ENCODE measurements at places on chromosomes 2 and 18. TPM values are rescaled to one million over a fixed set of nuclear protein-coding genes. Genes with fewer than 3 reads are reported as not detected.

DNA sequence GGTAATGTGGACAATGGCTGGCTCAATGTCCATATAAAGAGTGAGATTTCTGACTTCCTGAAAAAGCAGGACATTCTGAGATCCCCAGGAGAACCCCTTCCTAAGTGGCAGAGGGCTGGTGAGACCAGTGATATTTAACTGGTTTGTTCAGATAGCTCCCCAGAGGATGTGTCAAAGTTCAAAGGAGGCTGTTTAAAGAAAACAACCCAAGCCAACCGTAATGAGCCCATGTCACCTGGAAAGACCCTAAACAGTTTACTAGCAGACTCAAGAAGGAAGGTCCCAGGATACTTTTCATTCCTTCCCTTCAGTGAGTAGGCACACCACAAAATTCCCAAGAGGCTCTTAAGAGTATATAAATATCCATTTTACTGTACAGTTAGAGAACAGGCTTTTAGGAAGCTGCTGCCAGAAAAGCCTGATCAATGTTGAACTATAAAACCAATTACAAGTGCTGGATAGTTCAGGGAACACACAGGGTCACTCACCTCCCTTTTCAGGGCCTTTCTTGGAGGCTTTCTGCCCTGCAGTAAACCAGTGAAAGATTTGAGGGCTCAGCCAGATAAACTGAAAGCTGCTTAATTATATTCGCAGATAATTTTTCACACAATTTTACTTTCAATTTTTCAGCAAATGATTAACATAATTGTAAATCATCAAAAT lies 293.5 kb downstream of the ASXL3 start:
- no peak for DNase-seq

GRCh38 chr18:22020867-22021370 lies 148.5 kb upstream of the GATA6 start:
- DNase-seq: no peak

C2orf72 gene
- 27.9 TPM for total RNA-seq

DNA sequence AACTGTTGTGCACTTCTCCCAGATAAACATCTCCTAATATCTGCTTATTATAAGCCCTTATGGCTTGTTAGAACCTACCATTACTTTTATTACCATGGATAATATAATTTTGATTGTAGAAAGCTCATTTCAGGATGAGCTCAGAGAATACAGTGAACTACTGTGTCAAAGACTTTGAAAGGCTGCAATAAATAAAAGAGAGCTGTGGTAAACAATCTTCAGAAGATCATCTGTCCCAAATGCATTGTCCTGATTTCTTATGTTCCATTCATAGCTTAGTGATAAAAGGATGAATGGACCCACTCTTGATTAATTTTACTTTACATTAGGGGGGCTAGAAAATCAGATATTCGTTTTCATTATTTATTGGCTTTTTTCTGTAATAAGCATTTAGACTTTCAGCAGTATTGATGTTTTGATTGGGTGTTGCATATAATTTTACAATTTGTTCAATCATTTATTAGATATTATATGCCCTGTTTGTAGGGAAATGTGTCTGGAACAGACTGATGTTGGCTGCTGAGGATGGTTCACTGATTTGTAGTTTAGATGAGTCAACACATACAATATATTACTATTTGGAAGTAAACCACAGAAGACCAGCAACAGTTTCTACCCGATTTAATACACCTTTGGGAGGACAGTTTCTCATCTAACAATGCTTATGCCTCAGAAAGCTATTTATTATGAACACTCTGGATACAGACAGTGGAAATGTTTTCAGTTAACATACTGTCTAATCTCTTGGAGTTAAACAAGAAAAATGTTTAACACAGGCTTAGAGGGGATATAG lies 147.2 kb downstream of the TMEFF2 start:
- no peak for DNase-seq

DNA sequence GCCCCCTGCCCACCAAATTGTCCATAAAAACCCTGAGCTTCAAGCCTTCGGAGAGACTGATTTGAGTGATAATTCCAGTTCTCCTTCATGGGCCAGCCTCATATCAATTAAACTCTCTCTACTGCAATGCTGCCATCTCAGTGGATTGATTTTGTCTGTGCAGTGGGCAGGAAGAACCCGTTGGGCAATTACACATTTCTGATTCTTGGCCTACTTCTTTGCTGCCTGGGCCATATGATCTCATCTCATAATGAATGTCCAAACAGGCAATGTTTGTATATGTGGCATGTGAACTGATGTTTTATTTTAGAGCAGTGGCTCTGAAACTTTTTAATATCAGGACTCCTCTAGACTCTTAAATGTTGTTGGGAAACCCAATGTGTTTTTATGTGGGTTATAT lies 101.2 kb upstream of the SLC38A11 start:
- DNase-seq: no peak

- no peak for DNase-seq
Observed at GRCh38 chr18:39191058-39191457, 1625.5 kb upstream of the CELF4 start.

GRCh38 chr2:61327173-61327572 lies 143.7 kb downstream of the USP34 start:
- DNase-seq: no peak

- DNase-seq: no peak
Observed at GRCh38 chr2:3193443-3194330, 183.9 kb downstream of the EIPR1 start.

GRCh38 chr2:70686577-70687460 lies 81.2 kb downstream of the ADD2 start:
- peak; percentile 83 for DNase-seq

DNA sequence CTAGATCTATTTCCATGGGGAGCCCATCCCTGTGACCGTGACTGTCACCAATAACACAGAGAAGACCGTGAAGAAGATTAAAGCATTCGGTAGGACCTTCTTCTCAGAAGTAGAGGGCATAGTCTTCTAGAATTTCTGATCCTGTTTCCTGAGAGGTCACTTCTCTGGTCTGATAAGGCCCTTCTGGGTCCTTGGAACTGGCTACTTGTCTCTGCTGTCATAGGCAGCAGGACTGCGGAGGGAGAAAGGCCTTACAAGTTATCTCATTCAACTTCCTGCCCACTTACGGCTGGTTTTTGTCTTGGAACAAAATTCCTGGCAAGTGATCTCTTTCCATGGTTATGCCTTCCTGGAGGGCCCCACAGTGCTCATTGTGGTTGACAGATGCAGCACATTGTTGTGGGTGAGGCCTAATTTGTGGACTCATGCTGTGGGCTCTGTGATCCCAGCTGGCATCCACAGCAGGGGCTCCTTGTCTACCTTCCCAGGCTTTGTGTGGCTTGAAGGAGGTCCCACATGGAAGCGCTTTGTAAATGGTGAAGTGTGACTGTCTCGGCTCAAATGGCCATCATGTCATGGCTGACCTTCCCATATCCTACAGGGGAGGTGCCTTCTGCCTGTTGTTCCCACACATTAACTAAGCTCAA lies 22.0 kb downstream of the SAG start:
- no peak for DNase-seq

DNA sequence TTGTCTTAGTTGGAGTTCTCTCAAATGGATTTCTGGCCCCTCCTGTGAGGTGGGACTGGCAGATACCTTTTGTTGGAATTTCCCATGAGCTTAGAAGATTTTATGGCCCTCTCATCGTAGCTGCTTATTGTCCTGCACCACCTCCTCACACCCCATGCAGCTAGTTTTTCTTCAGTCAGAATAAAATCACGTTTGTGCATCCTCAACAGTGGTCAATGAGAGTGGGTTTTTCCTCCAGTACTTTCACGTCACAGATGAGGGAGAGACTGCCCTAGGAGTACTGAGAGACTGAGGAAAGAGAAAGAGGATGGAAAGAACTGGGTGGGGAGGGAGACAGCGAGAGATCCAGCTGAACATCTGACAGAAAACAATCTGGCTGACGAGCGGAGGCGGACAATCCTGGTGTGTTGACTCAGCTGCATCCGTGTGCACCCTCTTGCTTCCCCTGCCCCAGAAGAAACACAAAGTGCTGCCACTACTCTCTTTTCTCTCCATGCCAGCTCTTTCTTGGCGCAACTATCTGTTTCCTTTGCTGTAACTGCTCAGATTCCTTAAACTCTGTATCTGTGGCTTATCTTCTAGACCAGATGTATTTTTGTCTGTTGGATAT lies 7.4 kb downstream of the RAPGEF4 start:
- no peak for DNase-seq

DNA sequence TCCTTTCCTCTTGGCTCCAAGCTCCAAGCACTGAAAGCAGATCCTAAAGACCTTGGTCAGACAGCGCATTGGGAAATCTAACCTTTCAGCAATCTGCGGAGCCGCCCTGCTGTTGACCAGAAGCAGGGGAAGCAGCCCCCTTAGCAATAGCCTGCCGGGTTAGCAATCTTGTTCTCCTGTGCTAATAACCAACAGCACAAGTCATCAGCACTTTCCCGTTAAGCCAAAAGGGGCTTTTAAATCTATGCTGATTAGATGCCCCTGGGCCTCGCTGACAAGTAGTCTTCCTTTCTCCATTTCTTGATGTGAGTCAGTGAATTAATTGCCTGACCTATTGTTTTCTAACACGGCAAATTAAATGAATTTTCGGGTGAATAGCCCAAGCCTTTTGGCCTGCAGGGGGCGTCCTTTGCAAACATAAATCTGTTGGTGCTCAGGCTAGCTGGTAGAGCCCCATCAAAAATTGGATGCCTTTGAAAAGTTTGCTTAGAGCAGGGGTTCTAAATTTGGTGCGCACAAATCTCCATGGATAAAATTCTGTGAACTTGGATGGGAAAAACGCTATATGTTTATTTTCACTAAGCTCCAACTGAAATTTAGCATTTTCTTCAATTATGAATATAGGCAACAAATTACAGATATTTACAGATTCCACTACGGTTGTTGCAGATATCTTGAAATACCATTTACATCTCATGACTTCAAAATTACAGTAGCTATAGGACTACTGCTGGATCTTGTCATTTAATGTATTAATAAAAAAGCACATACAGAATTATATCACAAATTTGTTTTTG lies 24.6 kb downstream of the MAIP1 start:
- peak; percentile 89 for DNase-seq

DNA sequence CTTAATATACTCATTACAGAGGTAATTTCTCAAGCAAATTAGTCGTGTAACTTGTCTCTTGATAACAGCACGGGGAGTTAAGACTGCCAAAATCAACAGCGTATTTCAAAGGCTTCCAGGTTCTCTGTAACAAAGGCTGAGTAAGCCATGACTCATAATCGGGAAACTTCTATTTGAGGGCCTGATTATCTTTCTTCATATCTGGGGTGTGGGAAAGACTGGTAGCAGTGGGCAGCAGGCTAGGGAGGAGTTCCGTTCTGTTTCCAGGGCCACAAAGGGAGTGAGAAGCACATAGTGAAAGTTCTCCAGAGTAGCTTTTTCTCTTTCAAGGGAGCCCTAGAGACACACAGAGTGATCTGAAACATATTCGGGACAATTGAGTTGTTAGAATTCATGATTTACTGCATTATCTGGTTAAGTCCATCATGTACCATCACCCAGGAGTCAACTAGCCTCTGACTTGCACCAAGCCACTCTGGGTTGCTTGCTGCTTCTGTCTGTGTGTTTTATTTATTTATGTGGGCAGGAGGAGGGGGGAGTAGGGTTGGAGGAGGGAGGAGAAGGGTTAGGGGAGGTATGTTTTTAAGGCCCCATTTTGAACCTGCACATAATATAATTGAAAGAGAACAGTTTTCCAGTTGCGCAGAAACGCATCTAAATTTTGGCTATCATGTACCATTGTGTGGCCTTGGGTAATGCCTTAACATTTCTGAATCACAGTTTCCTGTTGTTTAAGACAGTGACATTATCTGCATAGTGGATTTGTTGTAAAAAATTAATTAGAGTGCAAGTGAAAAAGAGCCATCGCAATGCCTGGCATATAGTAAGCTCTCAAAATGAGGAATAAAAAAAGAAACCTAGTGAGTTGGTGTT lies 80.5 kb upstream of the ITPRID2 start:
- DNase-seq: no peak

- DNase-seq: no peak
Observed at GRCh38 chr2:154132827-154133226, 261.1 kb downstream of the GALNT13 start.

BOK gene
- total RNA-seq: 36.3 TPM

GRCh38 chr2:164073101-164074074 lies 337.6 kb upstream of the FIGN start:
- DNase-seq: no peak

DNA sequence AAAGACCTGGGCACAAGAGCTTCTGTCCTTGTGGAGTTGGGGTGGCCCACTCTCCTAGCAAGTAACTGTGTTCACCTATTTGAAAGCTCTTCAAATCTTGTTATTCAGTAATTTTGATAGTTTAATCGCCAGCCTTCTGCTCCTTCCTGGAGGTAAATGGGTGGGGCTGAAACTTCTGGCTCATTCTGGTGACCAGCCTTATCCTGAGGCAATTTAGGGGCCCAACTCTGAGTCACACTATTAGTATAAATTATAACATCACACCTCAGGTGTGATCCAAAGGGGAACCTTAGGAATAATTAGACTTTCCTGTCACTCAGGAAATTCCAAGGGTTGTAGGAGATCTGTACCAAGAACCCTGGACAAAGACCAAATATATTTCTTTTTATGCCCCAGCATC lies 255.8 kb upstream of the RGPD4 start:
- no peak for DNase-seq

DNA sequence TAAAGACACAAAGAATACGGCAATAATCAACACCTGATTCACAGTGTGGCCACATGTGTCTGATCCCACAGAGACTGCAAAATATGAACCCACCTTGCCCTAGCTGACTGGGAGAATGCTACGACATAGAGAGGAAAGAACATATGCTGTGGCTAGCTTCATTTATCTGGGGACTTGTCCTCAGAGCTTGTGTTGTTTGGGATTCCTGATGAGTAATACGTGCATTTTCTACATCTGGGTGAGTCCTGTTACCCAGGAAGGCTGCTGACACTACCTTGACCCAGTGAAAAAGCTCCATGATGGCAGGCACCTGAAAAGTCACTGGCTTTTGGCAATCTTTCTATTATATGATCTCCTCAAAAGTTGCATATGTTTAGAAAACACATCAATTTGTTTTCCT lies 427.7 kb upstream of the LYPD1 start:
- no peak for DNase-seq

NAT8 gene
- total RNA-seq: not detected

GRCh38 chr2:117858892-117859531 lies 44.5 kb downstream of the DDX18 start:
- no peak for DNase-seq

DNA sequence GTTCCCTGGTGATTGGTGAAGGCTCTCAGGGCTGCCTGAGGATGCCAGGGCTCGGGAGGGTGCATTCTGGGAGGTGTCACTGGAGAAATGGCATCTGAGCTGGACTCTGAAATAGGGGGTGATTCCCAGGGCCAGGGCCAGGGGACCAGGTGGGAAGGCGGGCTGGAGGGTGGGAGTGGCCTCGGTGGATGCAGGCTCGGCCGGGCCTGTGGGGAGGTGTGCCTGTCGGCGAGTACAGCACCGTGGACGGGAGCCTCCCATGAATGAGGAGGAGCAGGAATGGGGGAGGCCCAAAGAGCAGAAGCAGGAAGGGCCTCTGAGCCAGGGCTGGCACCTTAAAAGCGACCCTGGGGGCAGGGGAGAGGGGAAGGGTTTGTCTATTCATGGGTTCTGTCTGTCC lies 116.8 kb downstream of the GBX2 start:
- no peak for DNase-seq

CERKL gene
- not detected for total RNA-seq

SPATA3 gene
- not detected for total RNA-seq

GRCh38 chr2:38146907-38147307 lies 71.0 kb upstream of the CYP1B1 start:
- no peak for DNase-seq

All from G401 (cell line).